ENCODE measurements at places on chromosomes 2 and 18.

DNA sequence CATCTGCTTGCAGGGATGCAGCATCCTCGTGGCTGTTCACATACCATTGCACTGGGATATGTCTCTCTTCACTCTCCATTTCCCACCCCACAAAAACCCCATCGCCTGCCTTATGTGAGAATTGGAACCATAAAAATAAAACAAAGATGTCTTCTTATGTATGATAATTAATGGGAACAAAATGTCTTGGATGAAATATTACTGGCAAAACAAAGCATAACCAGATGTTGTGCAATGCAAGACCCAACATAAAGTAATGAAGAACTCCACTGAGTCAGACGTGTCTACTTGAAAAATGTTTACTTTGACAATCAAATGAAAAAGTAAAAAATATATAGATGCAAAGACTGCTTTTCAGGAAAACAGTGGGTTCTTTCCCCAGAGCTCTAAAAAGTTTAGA lies 611.3 kb upstream of the SYT4 start:
- no peak for DNase-seq

GRCh38 chr2:38376346-38377049 lies 575 bp downstream of the ATL2 start:
- no peak for DNase-seq

- no peak for DNase-seq
Observed at GRCh38 chr2:70086278-70086837, 919 bp upstream of the PCBP1 start.

DNA sequence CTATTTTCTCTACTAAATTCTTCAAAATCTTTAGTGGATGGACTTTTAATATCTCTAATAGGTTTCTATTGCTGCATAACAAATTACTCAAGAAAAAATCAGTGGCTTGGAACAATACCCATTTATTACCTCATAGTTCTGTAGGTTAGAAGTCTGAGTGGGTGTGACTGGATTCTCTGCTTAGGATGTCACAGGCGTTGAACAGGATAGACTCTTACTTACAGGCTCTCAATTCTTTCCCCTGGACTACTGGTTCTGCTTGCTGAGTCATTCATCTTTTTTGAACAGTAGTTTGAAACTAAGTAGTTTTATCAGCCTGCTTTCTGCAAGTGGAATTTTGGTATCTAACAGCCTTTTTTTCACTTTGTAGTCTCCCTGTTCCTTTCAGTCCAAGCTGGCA lies 265.4 kb downstream of the ZNF385B start:
- DNase-seq: peak; percentile 24

GRCh38 chr2:218082586-218083351 lies 13.7 kb downstream of the RUFY4 start:
- no peak for DNase-seq

DNA sequence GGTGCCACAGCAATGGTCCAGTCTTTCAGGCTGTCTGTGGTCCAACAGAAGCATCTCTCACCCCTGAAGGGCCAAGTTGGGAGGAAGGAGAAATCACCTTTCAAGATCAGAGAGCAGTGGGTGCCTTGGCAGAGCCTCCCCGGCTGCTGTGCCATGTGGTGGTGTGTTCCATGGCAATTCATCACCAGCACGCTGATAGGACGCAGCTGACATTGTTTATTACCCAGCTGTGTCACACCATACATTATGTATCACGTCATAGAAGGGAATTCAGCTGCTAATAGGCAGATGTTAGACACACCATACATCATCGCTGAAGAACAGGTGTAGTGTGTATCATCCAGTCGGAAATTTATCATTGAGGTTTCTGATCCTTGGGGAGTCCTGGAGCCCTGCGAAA lies 29.6 kb upstream of the RPL31 start:
- no peak for DNase-seq

- DNase-seq: no peak
Observed at GRCh38 chr2:193331676-193332075, 1136.9 kb upstream of the TMEFF2 start.

- DNase-seq: no peak
Observed at GRCh38 chr2:51959696-51960095, 927.8 kb upstream of the NRXN1 start.

- DNase-seq: no peak
Observed at GRCh38 chr18:28095041-28095440, 81.9 kb downstream of the CDH2 start.
